Activated T-cell treated with anti-CD3 and anti-CD28 coated beads, Interleukin-2, amount 50 U/mL, for 24 hours (primary cell): ENCODE measurements at places on chromosomes 1 and 21.

DNA sequence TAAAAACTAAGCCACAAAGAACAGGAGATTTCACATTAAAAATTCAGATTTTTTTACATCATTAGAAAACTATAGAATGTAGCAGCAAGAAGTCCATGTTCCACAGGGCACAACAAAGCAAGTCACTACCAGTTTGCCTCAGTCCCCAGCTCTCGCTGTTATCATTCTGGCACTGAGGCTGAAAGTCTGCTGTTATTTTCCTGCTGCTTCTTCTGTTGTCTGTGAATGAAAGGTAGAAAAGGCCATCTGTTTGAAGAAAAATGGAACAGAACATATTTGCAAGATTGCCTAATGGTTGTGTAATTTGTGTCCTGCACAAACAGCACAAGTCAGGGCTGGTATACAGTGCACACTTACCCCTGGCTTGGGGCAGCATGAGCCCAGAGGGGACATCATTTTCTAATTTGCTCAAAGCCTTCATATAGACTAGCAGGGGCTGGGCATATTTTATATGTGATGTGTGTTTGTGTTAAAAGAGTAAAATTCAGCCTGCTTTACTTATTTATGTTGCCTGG, 105.6 kb upstream of the COG2 start:
- peaks cover 1% of the 10 kb centered on the region for H3K4me1 ChIP-seq
- peaks cover 15% of the 10 kb centered on the region for H3K27me3 ChIP-seq
- no peak overlapping the region for H3K4me3 ChIP-seq
- DNase-seq: no peak
- no peak overlapping the region for H3K27ac ChIP-seq
- no peaks in the 10 kb centered on the region for H3K36me3 ChIP-seq

DNA sequence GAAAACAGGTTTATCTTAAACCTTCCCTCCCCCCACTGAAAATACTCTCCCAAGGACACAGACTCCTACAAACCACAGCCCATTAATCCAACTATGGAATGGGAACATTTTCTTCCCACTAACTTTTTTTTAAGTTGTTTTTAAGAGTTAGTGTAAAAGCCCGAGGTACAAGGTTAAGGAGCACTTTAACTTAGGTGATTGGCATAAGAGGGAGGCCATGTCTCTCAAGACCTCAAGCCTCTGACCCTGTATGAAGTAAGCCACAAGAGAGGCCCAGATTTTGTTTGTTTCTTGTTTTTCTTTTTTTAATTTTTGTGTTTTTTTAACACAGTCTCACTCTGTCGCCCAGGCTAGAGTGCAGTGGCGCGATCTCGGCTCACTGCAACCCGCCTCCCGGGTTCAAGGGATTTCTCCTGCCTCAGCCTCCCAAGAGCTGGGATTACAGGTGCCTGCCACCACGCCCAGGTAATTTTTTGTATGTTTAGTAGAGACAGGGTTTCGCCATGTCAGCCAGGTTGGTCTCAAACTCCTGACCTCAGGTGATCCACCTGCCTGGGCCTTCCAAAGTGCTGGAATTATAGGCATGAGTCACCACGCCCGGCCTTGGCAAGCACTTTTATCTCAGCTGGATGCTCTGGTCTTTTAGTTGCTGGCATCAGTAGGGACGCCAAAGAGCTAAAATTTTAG, 14.4 kb downstream of the ARMH1 start:
- H3K4me3 ChIP-seq: no peak overlapping the region
- H3K36me3 ChIP-seq: no peaks in the 10 kb centered on the region
- H3K27me3 ChIP-seq: no peaks in the 10 kb centered on the region
- DNase-seq: no peak
- no peak overlapping the region for H3K27ac ChIP-seq

- peaks cover 70% of the 10 kb centered on the region for H3K4me1 ChIP-seq
- H3K27ac ChIP-seq: no peak overlapping the region
- no peaks in the 10 kb centered on the region for H3K27me3 ChIP-seq
- peaks cover 27% of the 10 kb centered on the region for H3K36me3 ChIP-seq
Observed at GRCh38 chr1:230159580-230159979, 92.5 kb downstream of the GALNT2 start.

DNA sequence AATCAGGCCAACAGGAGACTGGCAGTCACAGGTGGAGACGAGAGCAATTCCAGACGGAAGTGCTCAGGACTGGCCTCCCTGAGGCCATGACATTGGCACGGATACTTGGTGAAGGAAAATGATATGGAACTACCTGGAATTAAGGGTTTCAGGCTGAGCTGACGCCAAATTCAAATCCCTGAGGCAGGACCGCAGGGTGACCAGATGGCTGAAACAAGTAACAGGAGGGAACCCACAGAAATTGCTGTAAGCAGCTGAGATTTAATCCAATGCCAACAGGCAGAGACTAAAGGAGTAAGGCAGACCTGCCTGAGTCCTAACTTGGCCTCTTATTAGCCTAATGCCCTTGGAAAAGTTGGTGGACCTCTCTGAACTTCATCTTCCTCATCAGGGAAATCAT, 76.2 kb downstream of the ERG start:
- H3K36me3 ChIP-seq: no peaks in the 10 kb centered on the region
- no peak overlapping the region for H3K27ac ChIP-seq
- no peaks in the 10 kb centered on the region for H3K4me1 ChIP-seq
- DNase-seq: no peak
- no peak overlapping the region for H3K4me3 ChIP-seq

- DNase-seq: no peak
- no peaks in the 10 kb centered on the region for H3K27me3 ChIP-seq
- H3K36me3 ChIP-seq: peaks cover 83% of the 10 kb centered on the region
- no peak overlapping the region for H3K4me3 ChIP-seq
Observed at GRCh38 chr1:151210830-151211229, 12.5 kb downstream of the PIP5K1A start.
